ENCODE measurements at places on chromosomes 1 and 21.

- no peak for DNase-seq
Observed at GRCh38 chr1:201112173-201112731, at the start of gene CACNA1S. Gene CACNA1S, minus strand, starts transcription at chr1:201112426. Its CDS starts 87 bp downstream, at chr1:201112339.

DNA sequence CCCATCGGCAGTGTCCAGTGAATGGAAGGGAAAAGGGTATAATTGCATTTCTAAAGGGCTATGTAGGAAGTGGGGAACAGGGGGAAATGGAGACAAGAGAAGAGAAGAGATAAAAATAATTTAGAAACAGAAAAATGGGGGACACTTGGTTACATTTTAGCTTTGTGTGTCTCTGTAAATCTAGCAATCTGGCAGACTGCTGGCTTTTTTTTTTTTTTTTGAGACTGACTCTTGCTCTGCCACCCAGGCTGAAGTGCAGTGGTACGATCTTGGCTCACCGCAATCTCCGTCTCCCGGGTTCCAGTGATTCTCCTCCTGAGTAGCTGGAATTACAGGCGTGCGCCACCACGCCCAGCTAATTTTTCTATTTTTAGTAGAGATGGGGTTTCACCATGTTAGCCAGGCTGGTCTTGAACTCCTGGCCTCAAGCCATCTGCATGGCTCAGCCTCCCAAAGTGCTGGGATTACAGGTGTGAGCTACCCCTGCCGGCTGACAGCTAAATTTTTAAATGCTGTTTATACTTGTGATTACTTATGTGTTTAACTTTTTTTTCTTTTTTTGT lies 53.4 kb downstream of the AGPAT3 start:
- no peak for DNase-seq

DNA sequence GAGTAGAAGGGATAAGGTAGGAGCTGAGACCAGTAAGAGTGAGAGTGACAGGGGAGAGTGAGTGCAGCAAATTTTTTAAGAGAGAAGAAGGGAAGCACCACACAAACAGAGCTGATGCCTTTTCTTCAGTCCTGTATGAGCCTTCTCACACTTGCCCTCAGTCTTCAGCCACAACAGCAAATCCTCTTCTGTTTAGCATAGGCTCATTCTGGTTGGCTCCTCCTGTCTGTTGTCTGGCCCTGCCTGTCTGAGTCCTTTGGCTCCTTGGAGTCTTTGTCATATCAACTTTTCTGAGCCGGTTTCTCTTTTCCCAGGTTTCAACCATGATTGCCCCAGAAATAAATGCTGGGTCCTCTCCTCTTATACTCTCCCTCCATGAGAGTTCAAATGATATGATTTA lies 12.7 kb upstream of the CASQ1 start:
- DNase-seq: no peak

- DNase-seq: no peak
Observed at GRCh38 chr21:26001356-26001755, 169.2 kb downstream of the APP start.

- DNase-seq: no peak
Observed at GRCh38 chr1:15810073-15810472, 2.6 kb upstream of the UQCRHL start.

GRCh38 chr21:34526618-34527290 lies 14.7 kb upstream of the KCNE1 start:
- DNase-seq: peak; percentile 46

DNA sequence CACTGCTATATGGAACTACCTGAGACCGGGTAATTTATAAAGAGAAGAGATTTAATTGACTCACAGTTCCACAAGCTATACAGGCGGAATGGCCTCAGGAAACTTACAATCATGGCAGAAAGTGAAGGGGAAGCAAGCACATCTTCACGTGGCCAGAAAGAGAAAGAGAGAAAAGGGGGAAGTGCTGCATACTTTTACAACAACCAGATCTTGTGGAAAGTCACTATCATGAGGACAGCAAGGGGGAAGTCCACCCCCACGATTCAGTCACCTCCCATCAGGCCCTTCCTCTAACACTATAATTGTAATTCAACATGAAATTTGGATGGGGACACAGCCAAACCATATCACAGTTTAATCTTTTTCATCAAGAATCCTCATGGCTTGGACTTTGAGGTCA lies 339.2 kb upstream of the AJAP1 start:
- no peak for DNase-seq

GRCh38 chr1:40711465-40712404 lies 20.2 kb downstream of the NFYC start:
- DNase-seq: no peak
